ENCODE measurements at places on chromosomes 1 and 21.

- DNase-seq = no peak
Observed at GRCh38 chr1:203481196-203481595, 5.6 kb downstream of the PRELP start.

DNA sequence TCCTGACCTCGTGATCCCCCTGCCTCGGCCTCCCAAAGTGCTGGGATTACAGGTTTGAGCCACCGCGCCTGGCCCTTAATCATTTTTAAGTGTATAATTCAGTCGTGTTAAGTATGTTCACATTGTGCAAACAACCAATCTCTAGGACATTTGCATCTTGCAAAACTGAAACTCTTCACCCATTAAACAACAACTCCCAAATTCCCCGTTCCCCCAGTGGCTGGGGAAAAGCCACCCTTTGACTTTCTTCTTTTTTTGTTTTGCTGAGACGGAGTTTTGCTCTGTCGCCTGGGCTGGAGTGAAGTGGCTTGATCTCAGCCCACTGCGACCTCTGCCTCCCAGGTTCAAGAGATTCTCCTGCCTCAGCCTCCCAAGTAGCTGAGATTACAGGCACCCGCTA lies 6.5 kb upstream of the THEMIS2 start:
- DNase-seq = no peak

DNA sequence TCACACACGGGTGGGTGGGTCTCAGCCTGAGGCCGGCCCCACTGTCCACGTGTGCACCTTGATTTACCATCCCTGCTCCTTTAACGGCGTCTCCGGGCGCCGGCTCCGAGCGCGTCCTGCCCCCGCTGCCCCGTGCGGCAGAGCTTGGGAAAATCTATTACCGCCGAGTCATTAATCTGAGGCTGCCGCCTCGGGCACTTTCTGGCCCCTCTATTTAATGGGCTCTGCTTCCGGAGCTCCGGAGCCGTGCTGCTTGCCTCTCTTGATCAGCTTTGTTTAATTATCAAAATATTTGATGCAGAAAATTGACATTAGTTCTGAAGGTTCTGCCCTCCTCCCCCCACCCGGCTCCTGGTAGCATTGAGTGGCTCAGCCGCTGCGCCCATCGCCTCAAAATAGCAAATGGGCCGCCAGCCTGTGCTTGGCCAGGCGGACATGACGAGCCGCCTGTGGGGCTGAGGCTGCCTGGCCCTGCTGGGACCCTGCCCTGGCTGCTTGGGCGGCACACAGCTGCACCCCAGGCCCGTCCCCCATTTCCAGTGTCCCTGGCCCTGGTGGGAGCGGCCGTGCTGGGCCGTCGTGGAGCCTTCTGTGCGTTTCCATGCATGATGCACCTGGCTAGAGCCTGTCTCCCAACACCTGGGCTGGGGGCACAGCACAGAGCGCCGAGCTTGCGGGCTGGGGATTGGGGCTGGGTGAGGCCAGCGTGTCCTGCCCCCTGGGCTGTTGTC lies 81.6 kb upstream of the TTC34 start:
- DNase-seq = no peak

DNA sequence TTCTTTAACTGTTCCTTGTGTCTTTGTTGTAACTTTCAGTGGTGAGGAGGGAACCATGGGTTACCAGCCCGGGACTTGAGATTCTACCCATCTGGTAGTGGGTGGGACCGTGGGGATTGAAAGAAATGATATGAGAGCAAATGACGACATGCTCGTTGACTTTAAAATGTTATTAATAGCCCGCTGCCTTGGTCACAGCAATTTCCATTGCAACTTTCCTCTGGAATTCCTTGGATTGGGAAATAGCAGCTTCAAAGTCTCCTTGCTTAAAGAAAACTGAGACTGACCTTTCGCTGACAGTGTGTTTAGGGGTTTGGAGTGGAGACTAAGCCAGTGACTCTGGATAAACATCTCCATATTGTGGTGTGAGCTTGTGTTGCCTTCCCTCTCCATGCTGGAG lies 44.2 kb upstream of the MARK1 start:
- peak; percentile 79 for DNase-seq

- no peak for DNase-seq
Observed at GRCh38 chr1:168408539-168408865, 127.8 kb downstream of the TBX19 start.

DNA sequence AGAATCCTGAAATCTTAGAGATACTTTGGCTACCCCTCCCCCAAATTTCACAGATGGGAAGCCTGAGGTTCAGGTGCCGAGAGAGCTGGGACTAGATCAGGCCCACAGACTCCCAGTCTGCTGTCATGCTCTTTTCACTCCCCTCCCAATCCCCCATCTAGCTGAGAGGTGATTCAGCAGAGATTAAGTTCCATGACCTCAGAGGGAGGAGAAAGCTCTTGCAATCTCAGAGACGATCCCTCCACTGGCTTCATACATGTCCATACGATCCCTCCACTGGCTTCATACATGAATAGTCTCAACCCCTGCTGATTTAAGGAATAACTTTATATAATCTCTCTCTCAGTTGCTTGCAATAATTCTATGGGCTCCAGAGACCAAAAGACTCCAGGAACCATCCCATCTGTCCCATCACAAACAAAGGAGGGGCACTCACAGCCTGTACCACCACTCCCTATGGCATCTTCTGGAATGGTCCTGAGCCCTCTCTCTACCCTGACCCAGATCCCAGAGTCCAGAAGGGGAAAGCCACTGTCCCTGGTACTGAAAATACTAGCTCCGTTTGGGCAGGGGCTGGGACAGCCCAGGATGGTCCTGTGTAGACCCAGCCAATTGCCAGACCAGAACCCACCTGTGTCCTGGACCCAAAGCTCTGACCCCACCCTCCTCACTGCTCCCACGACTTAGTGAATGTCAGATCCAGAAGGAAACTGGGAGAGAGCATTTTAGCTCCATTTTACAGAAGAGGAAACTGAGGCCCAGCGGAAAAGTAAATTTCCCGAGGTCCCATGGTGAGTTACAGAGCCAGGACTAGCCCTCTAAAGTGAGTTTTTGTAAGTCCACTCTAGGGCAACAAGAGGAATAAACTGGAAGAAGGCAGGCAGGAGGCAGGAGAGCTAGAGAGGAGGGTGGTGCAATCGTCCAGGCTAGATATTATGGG lies 27.1 kb downstream of the RIMS3 start:
- no peak for DNase-seq

DNA sequence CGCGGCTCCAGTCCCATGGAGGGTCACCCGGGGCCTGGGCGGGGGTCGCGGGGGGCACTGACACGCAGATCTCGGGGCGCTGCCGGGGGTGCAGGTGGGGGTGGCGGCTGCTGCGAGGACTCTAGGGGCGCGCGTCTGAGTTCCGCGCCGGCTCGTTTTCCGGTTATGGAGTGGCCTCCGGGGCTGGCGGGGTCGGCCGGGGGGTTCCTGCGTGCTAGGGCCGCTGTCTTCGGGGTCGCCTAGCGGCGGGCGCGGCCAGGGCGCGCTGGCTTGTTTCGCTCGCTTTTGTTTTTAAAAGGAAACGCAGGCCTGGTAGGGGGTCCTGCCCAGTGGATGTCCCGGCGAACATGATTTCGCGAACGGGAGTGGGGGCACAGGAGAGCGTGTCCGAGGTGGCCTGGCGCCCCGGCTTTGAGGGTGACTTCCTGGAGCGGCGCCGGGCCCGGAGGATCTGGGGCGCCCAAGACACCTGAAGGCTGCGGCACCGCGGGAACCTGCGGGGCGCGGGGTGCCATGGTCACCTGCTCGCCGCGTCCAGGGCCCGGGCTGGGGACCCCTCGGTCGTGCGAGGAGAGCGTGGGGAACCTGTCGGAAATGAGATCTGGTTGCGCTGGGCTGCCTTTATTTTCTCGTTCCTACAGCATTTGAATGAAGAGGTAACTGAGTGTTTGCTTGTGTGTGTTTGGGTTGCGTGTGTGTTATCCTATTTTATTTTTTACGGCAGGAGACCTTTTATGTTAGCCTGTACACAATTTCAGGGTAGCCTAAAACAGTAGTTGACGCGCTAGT lies 618 bp downstream of the ETS2 start:
- DNase-seq = no peak

DNA sequence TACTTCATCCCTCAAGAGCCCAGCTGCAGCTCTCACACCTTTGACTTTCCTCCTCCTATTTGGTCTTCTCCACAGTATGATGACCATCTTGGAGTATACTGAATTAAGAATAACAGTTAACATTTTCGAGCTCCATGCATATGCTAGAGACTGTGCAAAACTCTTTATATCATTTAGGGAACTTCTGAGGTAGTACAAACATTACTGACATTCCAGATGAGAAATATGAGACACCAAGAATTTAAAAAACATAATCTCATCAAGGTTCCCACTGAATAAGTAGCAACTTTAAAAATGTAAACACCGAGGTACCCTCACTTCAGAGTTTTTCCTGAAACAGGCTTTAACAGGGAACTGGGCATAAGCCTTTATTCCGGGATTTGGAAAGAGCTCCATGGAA lies 22.7 kb downstream of the FMO3 start:
- DNase-seq = no peak

DNA sequence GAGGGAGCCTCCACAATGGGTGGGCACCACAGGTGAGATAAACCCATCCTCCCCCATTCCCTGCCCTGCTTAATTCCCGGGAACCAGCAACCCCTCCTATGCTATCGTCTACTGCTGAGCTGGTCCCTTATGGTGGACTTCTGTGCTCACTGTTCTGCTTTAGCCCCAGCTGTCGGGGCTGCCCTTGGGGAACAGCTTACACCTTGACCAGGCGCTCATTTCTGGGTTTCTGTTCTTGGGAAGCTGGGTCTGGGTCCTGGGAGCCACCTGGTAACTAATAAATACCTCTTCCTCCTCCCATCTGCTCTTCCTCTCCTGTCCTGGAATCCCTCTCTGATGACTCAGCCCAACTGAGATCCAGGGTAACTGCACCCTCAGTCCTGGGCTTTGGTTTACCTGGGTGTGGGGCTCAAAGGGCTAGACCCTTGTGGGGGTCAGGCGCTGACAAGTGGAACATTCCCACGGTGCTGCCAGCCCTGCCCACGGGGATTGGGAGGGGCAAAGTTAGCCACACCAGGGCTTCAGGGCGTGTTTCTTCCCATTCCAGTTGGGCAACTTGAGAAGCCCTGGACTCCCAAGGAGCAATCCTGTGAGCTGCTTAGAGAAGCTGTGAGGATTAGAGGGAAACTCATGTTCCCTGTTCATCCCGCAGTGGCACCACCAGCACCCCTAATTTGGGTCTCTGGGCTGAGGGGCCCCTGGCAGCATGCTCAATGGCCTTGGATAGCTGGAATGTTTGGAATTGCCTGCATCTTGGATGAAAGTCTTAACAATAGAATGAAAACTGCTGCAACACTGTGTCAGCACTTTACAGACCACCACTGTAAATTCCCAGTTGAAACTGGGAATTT lies 1.6 kb downstream of the PCAT6 start:
- DNase-seq = no peak

DNA sequence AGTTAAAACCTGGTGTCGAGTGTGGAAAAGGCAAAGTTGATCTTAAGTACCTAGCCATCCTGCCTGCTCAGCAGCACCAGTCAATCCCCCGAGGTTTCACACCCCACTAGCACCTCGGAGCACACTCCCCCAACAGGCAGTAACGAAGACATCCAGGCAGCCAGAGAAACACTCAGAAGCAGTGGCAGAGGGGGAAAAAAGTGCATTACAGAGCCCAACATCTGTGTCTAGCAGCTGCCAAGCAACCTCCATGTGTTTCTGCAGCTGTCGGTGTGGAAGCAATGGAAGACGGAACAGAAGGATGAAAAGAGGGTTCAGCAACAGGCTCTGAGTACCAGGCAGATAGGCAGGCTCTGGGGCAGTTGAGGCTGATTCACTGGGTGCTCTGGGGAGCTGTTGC lies 73.4 kb upstream of the PROX1 start:
- peak; percentile 11 for DNase-seq

DNA sequence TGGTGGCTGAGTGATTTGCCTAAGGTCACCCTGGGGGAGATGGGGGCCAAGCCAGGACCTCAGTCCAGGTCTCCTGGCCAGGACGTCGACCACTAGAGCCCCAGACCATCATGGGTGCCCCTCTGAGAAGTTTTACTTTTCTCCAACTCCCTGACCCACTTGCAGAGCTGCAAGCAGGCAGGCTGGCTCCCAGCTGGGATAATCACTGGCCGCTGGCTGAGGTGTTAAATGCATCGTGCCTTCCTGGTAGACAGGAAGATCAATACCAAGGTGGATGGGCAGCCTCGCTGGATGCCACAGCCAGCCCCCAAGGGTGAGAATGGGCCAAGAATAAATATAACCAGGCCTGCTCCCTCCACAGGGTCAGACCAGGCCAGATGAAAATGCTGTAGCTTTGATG lies 106.2 kb downstream of the EPHB2 start:
- DNase-seq = no peak

- DNase-seq = no peak
Observed at GRCh38 chr1:153921803-153922075, 1.0 kb downstream of the GATAD2B start.

- DNase-seq = no peak
Observed at GRCh38 chr1:103854279-103854678, 104.6 kb downstream of the AMY1C start.

DNA sequence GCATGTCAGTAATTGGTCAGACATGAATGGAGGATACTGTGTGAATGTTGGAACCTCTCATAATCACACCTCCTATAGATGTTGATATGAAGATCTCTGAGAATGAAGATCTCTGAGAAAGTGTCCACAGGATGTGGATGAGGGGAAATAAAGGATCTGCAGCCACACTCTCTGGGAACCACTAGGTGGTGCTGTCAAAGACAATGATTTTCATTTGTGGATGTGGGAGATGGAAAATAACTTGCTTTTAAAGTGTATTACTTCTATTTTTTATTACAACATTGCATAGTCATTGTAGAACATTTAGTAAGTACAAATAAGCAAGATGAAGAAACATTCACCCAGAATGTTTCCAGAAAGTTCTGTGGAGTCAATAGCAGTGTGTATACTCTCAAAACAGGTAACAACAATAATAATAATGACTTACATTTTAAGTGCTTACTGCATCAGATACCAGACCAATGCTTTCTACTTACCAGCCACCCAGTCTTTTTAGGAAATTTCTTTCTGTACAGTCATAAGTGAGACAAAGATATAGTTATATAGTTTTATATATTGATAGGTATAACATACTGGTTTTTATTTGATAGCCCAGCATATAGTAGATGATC lies 128.2 kb downstream of the ATG4C start:
- DNase-seq = no peak

- no peak for DNase-seq
Observed at GRCh38 chr1:211420845-211421454, 71.0 kb downstream of the RD3 start.

- DNase-seq = no peak
Observed at GRCh38 chr1:61299463-61299862, 217.1 kb downstream of the NFIA start.

DNA sequence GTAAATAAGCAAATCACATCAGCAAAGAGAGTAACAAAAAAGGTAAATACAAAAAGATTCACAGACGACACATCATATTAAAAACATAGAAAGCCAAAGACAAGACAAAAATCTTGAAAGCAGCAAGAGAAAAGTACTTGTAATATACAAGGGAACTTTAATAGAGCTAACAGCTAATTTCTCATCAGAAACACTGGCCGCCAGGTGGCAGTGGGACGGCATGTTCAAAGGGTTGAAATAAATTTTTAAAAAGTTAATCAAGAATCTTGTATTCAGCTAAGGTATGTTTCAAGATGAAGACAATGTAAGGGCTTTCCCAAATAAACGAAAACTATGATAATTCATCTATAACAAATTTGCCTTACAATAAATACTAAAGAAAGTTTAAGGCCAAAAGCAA lies 358.1 kb downstream of the LRRIQ3 start:
- DNase-seq = no peak

- no peak for DNase-seq
Observed at GRCh38 chr1:15727866-15728534, 8.1 kb upstream of the SLC25A34 start.

- DNase-seq = no peak
Observed at GRCh38 chr1:10625076-10625475, 150.3 kb downstream of the PEX14 start.

GRCh38 chr1:33762962-33763361 lies 100.9 kb upstream of the HMGB4 start:
- DNase-seq = no peak

Measured in forelimb muscle (tissue), 1 donor.